ENCODE measurements at places on chromosomes 4 and X.

GRCh38 chr4:38948551-38948950, 80.9 kb downstream of the FAM114A1 start:
- no peak for DNase-seq

DNA sequence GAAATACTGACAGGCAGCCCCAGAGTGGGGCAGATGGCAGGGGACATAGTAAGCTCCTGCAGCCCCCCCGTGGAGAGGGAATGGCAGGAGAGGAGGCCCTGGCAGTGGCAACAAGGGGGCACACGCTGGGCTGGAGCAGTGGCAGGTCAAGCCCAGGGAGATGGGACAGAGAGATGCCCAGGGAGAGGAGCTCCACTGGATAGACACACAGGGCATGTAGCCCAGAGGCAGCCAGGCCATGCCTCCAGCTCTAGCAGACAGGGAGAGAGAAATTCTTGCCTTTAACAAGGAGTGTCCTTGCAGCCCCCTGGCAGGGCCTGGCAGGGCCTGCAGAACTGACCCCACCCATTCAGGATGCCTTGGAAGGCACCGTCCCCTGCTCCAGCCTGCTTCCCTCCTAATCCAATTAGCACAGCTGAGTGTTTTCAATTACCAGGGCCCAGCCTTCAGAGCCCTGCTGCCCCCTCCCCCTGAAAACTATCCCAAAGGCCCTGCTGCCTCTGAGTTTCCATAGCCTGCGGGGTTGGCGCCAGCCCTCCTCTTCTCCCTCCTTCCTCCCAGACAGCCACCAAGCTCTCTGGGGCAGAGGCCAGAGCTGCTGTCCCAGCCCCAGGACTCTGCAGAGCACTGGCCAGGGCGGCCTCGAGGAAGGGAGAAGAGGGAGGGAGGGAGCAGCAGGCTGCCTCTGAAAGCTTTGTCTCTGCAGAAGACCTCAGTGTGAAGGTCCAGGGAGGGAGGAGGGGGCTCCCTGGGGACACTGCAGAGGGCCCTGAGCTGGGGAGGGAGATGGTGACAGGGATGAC, 12.5 kb downstream of the L1CAM start:
- DNase-seq, result no peak

GRCh38 chrX:40349251-40349650, 231.5 kb upstream of the ATP6AP2 start:
- DNase-seq, result no peak

- no peak for DNase-seq
Observed at GRCh38 chr4:52999626-53000025, 137.5 kb downstream of the RASL11B start.

GRCh38 chr4:56118055-56118454, 169.3 kb downstream of the CEP135 start:
- no peak for DNase-seq

DNA sequence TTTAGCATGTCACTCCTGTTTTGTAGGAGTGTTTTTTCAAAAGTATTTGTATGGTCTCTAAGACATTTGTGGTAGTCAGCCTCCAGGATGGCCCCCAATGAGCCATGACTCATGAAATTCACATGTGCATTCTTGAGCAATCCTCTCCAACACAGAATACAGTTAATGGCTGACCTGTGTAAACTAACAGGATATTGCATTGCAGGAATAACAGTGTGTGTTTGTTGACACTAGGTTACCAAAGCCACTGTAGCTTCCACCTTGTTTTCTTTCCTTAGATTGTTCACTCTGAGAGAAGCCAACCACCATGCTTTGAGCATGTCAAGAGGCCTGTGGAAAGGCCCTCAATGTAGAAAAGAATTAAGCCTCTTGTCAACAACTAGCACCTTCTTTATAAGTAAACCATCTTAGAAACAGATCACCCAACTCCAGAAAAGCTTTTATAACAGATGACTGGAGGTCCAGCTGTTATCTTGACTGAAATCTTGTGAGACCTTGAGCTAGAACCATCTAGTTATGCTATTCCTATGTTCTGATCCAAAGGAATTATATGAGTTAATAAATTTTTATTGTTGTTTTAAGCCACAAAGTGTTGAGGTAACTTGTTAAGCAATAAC, 28.5 kb downstream of the TBCK start:
- no peak for DNase-seq

DNA sequence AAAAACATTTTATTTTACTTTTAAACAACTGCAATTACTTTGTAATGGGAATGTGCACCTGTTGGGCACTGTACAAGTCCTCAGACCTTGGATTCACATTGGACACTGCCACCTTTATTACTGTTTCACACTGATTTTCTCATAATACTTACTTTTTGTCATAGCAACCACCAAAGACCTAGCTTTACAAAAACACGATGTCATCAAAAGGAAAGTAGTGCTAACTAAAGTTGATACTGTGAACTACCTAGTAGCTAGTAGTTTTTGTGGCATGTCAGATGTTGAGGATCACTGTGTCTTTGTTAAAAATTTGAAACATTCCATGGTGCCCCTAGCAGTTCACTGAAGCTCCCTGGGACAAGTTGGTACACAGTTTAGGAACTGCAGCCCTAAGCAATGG, 62.9 kb upstream of the HOPX start:
- DNase-seq, result no peak

DNA sequence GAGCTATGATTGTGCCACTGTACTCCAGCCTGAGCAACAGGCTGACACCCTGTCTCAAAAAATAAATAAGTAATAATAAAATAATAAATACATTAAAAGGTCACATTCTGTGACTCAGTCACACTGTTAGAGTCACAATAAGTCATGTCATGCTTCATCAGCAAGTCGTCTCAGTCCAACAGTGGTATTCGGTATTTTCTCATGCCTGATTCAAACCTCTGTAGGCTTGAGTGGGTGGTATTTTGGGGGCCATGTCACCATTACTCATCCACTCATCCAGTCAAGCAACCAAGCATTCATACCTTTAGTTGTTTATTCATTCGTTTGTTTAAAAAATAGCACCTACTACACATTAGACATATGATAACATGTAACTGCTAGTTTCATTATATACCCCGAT, 46.9 kb downstream of the SUPT20HL2 start:
- DNase-seq, result no peak

GRCh38 chr4:2438822-2439718, 20.3 kb downstream of the CFAP99 start:
- DNase-seq, result no peak

- no peak for DNase-seq
Observed at GRCh38 chrX:21800344-21800770, 39.1 kb upstream of the MBTPS2 start.

DNA sequence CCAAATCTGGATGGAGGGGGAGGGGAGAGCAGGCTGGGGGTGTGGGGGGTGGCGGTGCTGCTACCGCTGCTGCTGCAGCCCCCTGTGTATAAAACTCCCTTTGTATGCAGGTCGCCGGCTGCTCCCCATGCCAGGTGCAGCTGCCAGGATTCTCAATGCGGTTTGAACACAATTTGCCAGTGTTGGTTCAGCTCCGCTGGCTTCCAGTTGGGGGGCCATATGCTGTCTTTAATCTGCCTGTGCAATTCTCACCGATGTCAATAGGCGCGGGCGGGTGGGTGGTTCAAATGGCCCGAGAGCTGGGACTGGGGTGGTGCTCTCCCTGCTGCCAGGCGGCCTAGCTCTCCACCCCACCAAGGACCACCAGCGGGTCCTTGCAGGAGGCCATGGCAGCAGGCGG, 257.6 kb downstream of the BCOR start:
- DNase-seq, result no peak

DNA sequence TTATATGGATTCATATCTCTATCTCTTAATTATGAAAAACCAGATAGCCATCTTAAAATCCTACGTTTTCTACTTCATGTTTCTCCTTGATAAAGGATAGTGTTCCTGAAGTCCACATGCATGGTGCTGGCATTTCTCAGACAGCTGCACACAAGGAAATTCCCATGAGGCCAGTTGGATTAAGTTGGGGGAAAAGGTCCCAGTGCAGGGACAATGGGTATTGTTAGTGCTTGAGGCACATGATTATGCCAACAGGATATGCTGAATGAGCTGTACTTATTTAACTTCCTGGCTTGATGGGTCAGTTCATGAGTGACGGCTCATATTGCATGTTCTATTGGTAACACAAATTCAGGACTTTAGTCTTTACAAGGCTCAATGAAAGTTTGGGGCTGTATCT, 913.9 kb upstream of the NDST4 start:
- DNase-seq, result no peak

All from stimulated activated CD4-positive, alpha-beta T cell treated with anti-CD3 and anti-CD28 coated beads, Interleukin-15, amount 100 ng/mL, for 1 hour (primary cell).